ENCODE measurements at places on chromosomes 16 and 17.

DNA sequence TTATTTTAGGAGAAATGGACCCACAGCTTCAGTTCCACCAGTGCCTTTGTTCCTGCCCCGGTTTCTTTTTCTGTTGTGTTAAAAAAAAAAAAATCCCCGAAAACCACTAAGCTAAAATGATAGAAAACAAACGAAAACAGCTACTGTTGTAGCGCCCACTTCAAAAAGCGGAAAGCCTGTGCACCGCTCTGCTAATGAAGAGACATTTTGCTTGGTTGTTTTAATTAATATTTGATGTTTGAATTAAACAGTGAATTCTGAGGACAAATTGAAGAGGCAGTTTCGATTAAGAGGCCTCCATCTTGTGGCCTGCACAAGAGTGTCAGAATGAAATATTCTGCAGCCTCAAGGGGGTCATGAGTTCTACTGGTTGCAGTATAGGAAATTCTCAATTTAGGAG is 186.7 kb downstream of the RPTOR start:
- no peak for DNase-seq

DNA sequence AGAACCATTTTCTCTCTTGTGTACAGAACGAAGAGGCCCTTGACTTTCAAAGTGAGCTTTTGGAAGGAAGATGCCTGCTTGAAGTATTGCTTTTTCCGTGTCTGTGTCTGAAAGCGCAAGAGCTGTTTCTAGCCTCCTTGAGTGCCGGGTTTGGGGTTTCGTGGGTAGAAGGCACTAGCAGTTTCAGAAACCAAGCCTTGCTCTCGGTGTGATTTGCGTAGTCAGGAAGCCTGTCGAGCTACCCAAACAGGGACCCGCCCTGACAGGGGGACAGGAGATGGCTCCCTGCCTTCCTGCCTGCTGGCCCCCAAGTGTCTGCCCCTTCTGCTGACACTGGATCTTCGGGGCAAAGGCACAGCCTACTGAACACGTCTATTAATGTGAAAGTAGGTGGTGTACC is 322.0 kb downstream of the MAF start:
- DNase-seq, result peak; percentile 70

DNA sequence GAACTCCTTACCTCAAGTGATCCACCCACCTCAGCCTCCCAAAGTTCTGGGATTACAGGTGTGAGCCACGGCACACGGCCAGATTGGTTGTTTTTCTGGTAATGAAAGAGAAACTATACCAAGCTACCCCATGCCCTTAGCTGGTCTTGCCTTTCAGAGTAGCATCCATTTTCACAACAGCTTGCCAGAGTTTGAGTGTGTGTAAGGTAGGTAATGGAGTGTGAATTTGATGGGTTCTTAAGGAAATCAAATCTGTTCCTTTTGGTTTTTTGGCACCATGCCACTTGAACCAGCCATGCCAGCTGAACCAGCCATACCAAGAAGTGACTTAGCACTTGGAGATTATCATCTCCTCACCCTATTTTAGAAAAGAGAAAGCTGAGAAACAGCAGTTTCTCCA is 5.1 kb downstream of the CALCOCO2 start:
- DNase-seq, result no peak

DNA sequence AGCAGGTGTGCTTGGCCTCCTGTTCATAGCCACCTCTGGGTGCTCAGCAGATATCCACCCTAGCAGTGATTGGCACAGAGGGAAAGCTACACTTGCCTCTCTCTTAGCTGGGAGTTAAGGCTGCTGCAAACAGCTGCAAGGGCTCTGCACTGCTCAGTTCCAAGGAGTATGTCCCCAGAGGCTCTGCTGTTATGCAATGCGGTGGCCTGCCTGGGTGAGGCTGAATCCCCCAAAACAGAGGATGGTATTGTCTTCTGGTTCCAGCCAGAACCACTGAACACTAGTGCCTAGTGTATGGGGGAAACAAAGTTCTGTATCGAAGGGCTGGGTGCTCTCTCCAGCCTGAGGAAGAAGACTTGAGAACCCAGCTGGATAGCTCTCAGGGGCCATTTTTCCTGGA is 16.8 kb downstream of the TMEM94 start:
- no peak for DNase-seq

GRCh38 chr17:13544765-13545164 is 57.0 kb downstream of the HS3ST3A1 start:
- no peak for DNase-seq

- no peak for DNase-seq
Measured at GRCh38 chr17:9270921-9271320, 249.6 kb downstream of the NTN1 start.
